ENCODE measurements at places on chromosomes 12 and 14. TPM values are rescaled to one million over a fixed set of nuclear protein-coding genes. Genes with fewer than 3 reads are reported as not detected.

DNA sequence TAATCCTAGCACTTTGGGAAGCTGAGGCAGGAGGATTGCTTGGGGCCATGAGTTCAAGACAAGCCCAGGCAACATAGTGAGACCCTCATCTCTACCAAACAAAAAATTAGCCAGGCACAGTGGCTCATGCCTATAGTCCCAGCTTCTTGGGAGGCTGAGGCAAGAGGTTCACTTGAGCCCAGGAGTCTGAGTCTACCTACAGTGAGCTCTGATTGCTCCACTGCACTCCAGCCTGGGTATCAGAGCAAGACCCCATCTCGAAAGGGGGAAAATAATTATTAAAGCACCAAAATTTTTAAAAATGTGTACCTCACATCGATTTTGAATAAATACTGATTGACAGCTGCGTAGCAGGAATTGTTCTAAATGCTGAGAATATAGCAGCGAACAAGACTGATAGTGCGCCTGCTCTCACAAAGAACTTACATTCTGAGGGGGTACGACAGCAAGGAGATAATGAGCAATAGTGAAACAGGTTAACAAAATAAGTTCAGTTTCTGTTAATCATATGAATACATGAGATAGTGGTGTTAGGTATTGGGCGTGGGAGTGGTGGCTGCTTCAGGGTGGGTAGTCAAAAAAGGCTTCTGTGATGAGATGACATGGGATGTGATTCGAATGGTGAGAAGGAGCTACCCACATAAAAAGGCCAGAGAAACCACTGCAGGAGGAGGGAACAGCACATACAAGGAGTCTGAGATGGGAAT is 19.6 kb downstream of the HCFC2 start:
- no peaks in the 10 kb centered on the region for H3K4me1 ChIP-seq
- H3K27me3 ChIP-seq = no peaks in the 10 kb centered on the region
- H3K36me3 ChIP-seq = peaks cover 7% of the 10 kb centered on the region
- no peak for DNase-seq
- no peak overlapping the region for H3K4me3 ChIP-seq

- no peak for DNase-seq
- no peak overlapping the region for H3K4me3 ChIP-seq
Measured at GRCh38 chr12:129496226-129496625, 407.6 kb downstream of the TMEM132D start.

DNA sequence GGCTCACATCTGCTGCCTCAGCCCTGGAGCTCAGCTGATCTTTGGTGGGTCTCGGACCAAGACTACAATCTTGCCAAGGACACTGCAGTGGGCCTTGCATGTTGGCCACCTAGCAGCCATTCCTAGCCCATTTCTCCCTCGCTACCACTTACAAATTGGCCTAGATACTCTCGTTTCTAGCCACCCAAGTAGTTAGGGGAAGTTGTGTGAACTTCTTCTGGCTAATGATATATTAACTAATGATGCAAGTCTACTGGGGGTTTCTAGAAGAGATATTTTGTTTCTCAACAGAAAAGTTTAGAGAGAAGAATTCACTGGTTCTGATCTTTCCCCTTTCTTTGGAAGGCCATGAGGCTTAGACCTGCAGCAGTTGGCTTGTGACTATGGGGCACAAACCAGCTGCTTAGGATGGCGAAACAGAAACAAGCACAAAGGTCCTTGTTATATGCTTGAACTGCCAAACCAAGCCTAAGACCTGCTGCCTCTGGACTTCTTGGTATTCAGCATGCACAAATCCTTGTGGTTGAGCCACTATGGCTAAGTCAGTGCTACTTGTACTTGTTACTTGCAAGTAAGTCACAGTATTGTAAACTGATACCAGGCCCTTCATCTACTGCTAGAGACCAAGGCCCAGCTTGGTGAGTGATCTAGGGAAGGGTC is 30.5 kb upstream of the GPATCH2L start:
- no peak overlapping the region for H3K27ac ChIP-seq
- no peaks in the 10 kb centered on the region for H3K27me3 ChIP-seq
- H3K4me3 ChIP-seq = no peak overlapping the region
- DNase-seq = no peak
- H3K4me1 ChIP-seq = no peaks in the 10 kb centered on the region

- no peak for DNase-seq
- no peaks in the 10 kb centered on the region for H3K36me3 ChIP-seq
- no peak overlapping the region for H3K27ac ChIP-seq
- H3K27me3 ChIP-seq = no peaks in the 10 kb centered on the region
- H3K4me1 ChIP-seq = no peaks in the 10 kb centered on the region
- no peak overlapping the region for H3K4me3 ChIP-seq
Measured at GRCh38 chr14:29601616-29602015, 326.0 kb downstream of the PRKD1 start.

- H3K4me3 ChIP-seq = no peak overlapping the region
- no peaks in the 10 kb centered on the region for H3K4me1 ChIP-seq
- peak overlapping the region; percentile 76 for H3K27ac ChIP-seq
- H3K27me3 ChIP-seq = no peaks in the 10 kb centered on the region
- no peak for DNase-seq
Measured at GRCh38 chr12:101299931-101300330, 20.0 kb downstream of the UTP20 start.

GRCh38 chr12:79566452-79567174 is 124.2 kb downstream of the PAWR start:
- no peaks in the 10 kb centered on the region for H3K4me1 ChIP-seq
- H3K36me3 ChIP-seq = no peaks in the 10 kb centered on the region
- DNase-seq = no peak
- no peak overlapping the region for H3K27ac ChIP-seq
- H3K4me3 ChIP-seq = no peak overlapping the region

- peak overlapping the region; percentile 42 for H3K4me3 ChIP-seq
- no peaks in the 10 kb centered on the region for H3K27me3 ChIP-seq
- peaks cover 6% of the 10 kb centered on the region for H3K4me1 ChIP-seq
- peak; percentile 83 for DNase-seq
- peak overlapping the region; percentile 96 for H3K27ac ChIP-seq
Measured at GRCh38 chr12:124940393-124941169, 26.1 kb upstream of the UBC start.

- H3K36me3 ChIP-seq = peaks cover 60% of the 10 kb centered on the region
- no peak overlapping the region for H3K4me3 ChIP-seq
- H3K27me3 ChIP-seq = no peaks in the 10 kb centered on the region
- no peaks in the 10 kb centered on the region for H3K4me1 ChIP-seq
Measured at GRCh38 chr14:88505621-88506020, 49.2 kb downstream of the PTPN21 start.

DNA sequence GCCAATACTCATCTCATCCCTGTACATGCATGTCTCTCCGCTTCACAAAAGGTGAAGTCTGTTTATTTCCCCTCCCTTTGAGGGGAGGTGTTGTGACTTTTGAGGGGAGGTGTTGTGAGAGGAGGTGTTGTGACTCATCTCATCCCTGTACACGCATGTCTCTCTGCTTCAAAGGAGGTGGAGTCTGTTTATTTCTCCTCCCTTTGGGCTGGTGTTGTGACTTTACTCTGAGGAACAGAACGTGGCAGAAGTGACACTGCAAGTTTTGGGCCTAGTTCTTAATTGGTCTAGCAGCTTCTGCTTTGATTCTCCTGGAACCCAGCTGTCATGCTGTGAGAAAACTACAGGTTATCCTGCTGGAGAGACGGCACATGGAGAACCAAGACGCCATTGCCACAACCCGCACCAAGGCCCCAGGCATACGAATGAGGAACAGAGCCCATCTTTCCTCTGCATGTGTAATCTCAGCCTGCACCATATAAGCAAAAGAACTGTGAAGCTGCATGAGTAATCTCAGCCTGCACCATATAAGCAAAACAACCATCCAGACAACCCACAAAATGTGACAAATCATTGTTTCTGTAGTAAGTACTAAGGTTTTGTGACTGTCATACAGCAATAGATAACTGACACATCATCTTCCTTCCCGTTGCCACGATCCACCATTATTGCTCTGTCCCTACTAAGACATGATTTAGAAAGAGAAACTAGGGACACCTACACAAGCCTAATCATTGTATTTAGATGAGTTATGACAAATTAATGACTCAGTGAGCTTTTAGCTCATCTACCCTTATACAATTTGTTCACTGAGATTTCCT is 30.0 kb downstream of the GALNT4 start:
- no peak overlapping the region for H3K27ac ChIP-seq
- H3K36me3 ChIP-seq = peaks cover under 1% of the 10 kb centered on the region
- no peaks in the 10 kb centered on the region for H3K27me3 ChIP-seq
- H3K4me3 ChIP-seq = no peak overlapping the region
- no peaks in the 10 kb centered on the region for H3K4me1 ChIP-seq
- DNase-seq = no peak

- no peak overlapping the region for H3K4me3 ChIP-seq
- no peak overlapping the region for H3K27ac ChIP-seq
- no peaks in the 10 kb centered on the region for H3K4me1 ChIP-seq
- H3K36me3 ChIP-seq = no peaks in the 10 kb centered on the region
- DNase-seq = no peak
Measured at GRCh38 chr12:5581616-5582015, 149.7 kb downstream of the NTF3 start.

- H3K4me1 ChIP-seq = no peaks in the 10 kb centered on the region
- no peak overlapping the region for H3K27ac ChIP-seq
- DNase-seq = no peak
- no peaks in the 10 kb centered on the region for H3K27me3 ChIP-seq
Measured at GRCh38 chr12:66653796-66654195, 25.1 kb downstream of the GRIP1 start.

GRCh38 chr14:89232265-89233070 is 184.6 kb downstream of the FOXN3 start:
- no peaks in the 10 kb centered on the region for H3K36me3 ChIP-seq
- no peaks in the 10 kb centered on the region for H3K27me3 ChIP-seq
- H3K4me1 ChIP-seq = no peaks in the 10 kb centered on the region
- no peak overlapping the region for H3K4me3 ChIP-seq
- no peak for DNase-seq
- H3K27ac ChIP-seq = no peak overlapping the region

DNA sequence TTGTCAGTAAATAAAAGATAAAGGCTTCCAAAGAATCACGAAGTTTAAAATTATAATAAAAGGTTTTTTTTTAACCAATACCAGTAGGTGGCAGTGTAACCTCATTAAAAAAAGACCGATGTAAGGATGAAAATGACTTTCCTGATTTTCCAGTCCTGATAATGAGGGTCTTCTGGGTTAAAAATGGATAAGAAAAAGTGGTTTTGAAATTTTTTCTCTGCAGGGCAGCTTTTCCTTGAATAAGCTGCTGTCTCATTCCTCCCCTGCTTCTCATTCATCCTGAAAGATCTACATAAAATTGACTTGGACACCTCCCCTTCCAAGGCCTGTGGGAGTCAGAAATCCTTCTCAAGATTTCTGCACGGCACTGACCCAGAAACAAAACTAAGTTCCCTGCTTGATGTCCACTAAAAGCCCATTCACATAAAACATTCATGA is 58.9 kb upstream of the FBXO33 start:
- peak overlapping the region; percentile 5 for H3K27ac ChIP-seq
- H3K36me3 ChIP-seq = no peaks in the 10 kb centered on the region
- DNase-seq = no peak
- no peak overlapping the region for H3K4me3 ChIP-seq

GRCh38 chr14:53620317-53620716 is 336.3 kb downstream of the BMP4 start:
- H3K36me3 ChIP-seq = no peaks in the 10 kb centered on the region
- no peak for DNase-seq
- no peaks in the 10 kb centered on the region for H3K4me1 ChIP-seq

GRCh38 chr14:89443042-89443629 is 26.1 kb upstream of the FOXN3 start:
- no peak for DNase-seq
- H3K36me3 ChIP-seq = no peaks in the 10 kb centered on the region
- peaks cover 13% of the 10 kb centered on the region for H3K4me1 ChIP-seq
- H3K4me3 ChIP-seq = no peak overlapping the region
- H3K27me3 ChIP-seq = no peaks in the 10 kb centered on the region

- H3K36me3 ChIP-seq = no peaks in the 10 kb centered on the region
- no peak overlapping the region for H3K27ac ChIP-seq
- no peaks in the 10 kb centered on the region for H3K27me3 ChIP-seq
- H3K4me1 ChIP-seq = no peaks in the 10 kb centered on the region
- H3K4me3 ChIP-seq = no peak overlapping the region
Measured at GRCh38 chr12:52317468-52318052, 3.6 kb downstream of the KRT83 start.

DNA sequence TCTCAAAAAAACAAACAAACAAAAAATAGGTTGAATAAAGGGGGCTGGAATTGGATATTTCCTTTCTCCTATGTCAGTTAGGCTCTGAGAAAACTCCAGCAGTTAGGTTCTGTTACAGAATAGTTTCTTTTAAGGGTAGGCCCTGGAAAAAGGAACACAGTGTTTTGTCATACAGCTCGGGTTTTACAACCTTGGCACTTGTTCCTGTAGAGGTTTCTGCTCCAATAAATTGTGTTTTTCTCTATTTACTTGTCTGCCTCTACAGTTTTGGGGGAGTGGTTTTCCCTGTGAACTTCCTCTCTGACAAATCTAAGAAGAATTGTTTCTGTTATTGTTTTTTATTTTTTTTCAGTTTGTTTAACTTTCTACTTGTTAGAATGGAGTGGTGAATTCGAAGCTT is 167.6 kb downstream of the ACSS3 start:
- H3K4me3 ChIP-seq = no peak overlapping the region
- no peaks in the 10 kb centered on the region for H3K4me1 ChIP-seq
- no peak for DNase-seq
- H3K27ac ChIP-seq = no peak overlapping the region
- no peaks in the 10 kb centered on the region for H3K36me3 ChIP-seq
- H3K27me3 ChIP-seq = no peaks in the 10 kb centered on the region

Gene HOXC4
- total RNA-seq = 5.2 TPM

Gene PTPRB
- total RNA-seq = 28.4 TPM

Gene TAS2R50
- 2.2 TPM for total RNA-seq

Gene C3AR1
- 7.1 TPM for total RNA-seq

Gene PLA2G1B
- 11.4 TPM for total RNA-seq

Gene AMIGO2
- 2.1 TPM for total RNA-seq

Gene USP30
- 21.6 TPM for total RNA-seq

Gene RECQL
- 21.4 TPM for total RNA-seq

Gene NANOG
- 0.84 TPM for total RNA-seq

Gene TAS2R7
- total RNA-seq = not detected

Gene KCNMB4
- 13.8 TPM for total RNA-seq

Gene CMA1
- not detected for total RNA-seq

Gene HHIPL1
- total RNA-seq = 3.9 TPM

Gene CIDEB
- 34.5 TPM for total RNA-seq

All from tibial nerve (tissue), 4 donors.